Chondrocyte (in vitro differentiated cells): ENCODE measurements at places on chromosomes 1 and 21. TPM values are rescaled to one million over a fixed set of nuclear protein-coding genes. Genes with fewer than 3 reads are reported as not detected.

SPRR1A gene
- total RNA-seq = not detected in 3 replicates

DNA sequence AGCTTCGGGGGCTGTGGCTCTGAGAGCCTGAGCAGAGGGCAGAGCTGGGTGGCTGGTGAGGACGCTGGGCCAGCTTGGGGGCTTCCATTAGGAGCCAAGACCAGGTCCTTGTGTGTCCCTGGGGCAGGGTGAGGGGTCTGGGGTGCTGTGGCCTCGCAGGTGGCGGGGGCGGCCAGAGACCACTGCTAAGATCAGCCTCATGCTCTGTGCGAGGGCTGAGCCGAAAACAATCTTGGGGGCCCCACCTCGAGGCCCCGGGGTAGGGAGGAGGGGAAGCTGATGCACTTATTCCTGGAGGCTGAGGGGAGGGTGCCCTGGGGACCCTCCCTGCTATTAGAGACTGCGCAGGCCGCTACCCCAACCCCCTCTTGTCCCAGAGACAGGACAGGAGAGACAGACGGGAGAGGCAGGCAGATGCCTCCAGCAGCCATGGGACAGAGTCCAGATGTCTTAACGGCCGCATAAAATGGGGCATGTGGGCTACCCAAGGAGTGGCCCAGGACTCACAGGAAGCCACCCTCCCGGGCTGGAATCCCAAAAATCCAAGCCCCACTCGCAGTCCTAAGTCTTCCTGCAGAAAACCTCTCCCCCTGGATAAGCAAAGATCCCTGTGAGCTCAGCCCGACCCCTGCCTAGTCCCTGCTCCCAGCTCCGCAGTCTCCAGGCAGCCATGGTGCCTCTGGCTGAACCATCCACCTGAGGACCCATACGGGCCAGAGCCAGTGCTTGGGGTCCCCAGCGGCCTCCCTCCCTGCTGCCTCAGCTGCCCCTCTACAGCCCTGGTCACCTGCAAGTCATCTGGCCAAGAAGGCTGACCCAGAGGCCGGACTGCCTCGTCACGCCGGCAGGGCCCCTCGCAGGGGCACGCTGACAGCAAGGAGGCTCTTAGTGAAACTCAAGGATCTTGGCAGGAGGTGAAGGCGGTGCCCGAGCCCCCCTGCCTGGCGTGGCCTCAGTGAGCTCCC is 43.6 kb upstream of the COL18A1 start:
- peak; percentile 85 for DNase-seq

- no peak for DNase-seq
These were observed 14.4 kb upstream of the NOS1AP start for GRCh38 chr1:162055062-162055461.

DNA sequence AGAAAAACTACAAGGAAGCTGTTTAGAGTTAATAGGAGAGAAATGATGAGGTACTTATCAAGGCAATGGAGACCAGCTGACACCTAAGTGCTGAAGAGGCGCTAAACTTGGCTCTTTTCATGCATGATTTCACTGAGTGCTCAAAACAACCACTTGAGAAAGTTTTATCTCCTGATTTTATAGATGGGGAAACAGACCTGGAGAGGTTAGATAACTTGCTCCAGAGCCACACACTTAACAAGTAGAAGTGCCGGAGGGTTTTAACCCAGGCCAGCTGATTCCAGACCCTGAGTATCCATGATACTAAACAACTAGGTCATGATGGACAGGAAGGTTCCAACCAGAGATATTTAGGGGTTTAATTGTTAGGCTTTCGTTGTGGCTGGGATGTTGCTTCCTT is 25.9 kb downstream of the UBE2U start:
- no peak for DNase-seq

- DNase-seq = no peak
These were observed 202.9 kb downstream of the USP25 start for GRCh38 chr21:15932726-15933125.

DISC1 gene
- total RNA-seq = 5.0 to 10.6 TPM (median 7.1 TPM) in 3 replicates

GRCh38 chr1:209483691-209484090 is 99.8 kb upstream of the CAMK1G start:
- DNase-seq = no peak

KIF17 gene
- total RNA-seq = 0.51 to 1.3 TPM (median 0.95 TPM) in 3 replicates

RHEX gene
- total RNA-seq = not detected in 3 replicates

DNA sequence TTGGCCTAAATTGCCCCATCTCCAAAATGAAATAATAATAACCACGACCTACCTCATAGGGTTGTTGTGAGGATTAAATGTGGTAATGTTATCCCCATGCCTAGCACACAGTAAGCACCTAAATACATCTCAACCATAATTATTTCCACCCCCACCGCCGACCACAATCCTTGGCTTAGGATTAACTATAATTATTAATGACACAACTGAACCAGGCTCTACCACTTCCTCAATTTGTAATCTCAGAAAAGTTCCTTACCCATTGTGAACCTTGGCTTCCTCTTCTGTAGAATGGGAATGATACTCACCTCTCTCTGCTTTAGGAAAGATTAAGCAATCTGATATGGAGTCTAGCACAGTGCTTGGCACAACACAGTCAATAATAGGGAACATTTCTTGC is 44.3 kb upstream of the TACSTD2 start:
- no peak for DNase-seq

DNA sequence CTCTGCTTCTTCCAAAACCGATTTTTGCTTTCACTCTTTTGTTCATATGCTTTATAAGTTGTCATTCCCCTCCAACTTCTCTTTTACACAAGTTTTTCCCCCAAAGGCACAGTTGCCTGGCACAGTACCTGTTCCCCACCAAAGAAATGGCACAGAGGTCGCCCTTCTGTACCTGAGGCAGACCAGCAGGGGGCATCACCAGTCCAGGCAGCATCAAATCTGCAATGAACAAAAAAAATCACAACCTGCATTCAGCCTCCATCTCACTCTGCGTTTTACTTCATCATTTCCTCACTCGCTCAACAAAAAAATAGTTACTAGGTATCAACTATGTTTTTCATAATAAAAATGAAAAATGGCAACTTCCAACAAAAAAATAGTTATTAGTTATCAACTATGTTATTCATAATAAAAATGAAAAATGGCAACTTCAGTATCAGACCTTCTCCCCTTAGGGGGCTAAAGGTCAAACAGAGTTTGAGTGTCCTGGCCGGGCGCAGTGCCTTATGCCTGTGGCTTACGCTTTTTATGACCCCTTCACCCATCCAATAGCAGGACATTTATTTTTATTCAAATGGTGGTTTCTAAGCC is 4.1 kb downstream of the EIF2D start:
- DNase-seq = no peak

GRCh38 chr1:92881391-92881790 is 49.6 kb downstream of the RPL5 start:
- DNase-seq = no peak

DNA sequence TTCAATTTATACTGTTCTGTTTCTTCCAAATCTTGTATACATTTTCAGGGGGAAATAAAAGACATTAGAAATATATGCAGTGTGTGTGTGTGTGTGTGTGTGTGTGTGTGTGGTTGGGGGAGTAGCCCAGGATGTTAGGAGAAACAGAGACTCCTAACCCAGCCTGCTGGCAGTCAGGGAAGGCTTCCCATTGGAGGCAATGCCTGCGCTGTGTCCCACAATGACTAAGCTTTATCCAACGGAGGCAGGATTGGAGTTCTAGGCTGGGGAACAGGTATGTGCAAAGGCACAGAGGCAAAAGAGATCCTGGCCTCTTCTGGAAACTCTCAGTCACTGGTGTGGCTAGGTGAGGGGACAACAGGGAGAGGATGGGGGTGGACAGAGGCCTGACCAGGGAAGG is 16.5 kb upstream of the ADGRB2 start:
- DNase-seq = no peak

DNA sequence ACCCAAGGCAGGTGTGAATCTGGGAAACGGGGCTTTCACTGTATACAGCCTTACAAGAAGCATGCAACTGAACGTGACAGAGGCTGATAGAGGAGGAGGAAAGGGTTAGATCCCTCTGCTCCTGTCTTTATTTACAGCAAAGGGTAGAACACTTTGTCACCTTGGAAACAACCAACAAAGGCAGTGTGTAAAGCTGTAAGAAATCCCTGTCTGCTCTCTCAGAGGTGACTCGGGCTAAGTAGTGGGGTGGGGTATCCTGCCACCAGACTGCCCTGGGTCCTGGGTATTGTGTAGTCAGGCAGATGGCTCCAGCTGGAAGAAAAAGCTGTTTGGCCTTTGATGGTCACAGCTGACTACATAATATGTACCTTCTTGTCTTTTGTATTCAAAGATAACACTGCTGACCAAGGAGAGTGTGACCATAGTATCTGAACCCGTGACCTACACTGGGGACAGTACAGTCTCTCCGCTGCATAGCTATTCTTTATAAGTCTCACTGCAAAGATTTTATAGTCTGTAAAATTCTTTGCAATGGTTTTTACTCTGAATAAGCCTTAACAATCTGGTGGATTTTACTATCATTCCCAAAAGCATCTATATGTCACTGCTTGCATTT is 22.1 kb upstream of the POU2F1 start:
- no peak for DNase-seq

- no peak for DNase-seq
These were observed 406 bp upstream of the DNAJC8 start for GRCh38 chr1:28233264-28233606.

ALX3 gene
- total RNA-seq = not detected in 3 replicates

DNA sequence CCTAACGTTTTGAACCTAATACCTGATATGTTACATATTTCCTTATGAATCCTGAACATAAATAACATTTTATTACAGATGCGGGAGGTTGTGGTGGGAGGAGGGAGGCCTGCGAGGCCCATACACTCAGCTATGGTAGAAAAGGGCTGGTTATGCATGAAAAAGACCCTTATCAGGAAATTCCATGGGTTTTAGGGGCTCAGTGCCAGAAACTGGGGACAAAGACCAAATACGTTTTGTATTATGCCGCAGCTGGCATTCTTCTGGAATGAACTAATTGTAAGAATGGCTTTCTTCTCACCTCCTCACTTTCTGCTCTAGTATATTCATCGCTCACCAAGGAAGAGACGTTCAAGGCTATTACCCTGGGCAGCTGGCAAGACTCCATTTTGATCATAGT is 76.7 kb downstream of the ADSS2 start:
- DNase-seq = no peak
